ENCODE measurements at places on chromosomes 3 and 15.
A peak's percentile ranks its signal among the peaks of the same experiment; 100 is the strongest.

GRCh38 chr3:64623125-64623524, 64.7 kb downstream of the ADAMTS9 start:
- peaks cover 3% of the 10 kb centered on the region for H3K4me1 ChIP-seq
- H3K36me3 ChIP-seq: no peaks in the 10 kb centered on the region
- H3K27ac ChIP-seq: no peak overlapping the region
- DNase-seq: no peak
- no peaks in the 10 kb centered on the region for H3K27me3 ChIP-seq
- no peak overlapping the region for H3K4me3 ChIP-seq

- no peak for DNase-seq
- no peaks in the 10 kb centered on the region for H3K36me3 ChIP-seq
- H3K27ac ChIP-seq: no peak overlapping the region
- H3K4me1 ChIP-seq: peaks cover 7% of the 10 kb centered on the region
Measured at GRCh38 chr3:55541016-55541415, 53.9 kb upstream of the WNT5A start.

- no peak for DNase-seq
- no peaks in the 10 kb centered on the region for H3K27me3 ChIP-seq
- H3K4me3 ChIP-seq: no peak overlapping the region
- H3K36me3 ChIP-seq: no peaks in the 10 kb centered on the region
- no peak overlapping the region for H3K27ac ChIP-seq
Measured at GRCh38 chr15:63417721-63418120, 36.1 kb upstream of the CA12 start.

DNA sequence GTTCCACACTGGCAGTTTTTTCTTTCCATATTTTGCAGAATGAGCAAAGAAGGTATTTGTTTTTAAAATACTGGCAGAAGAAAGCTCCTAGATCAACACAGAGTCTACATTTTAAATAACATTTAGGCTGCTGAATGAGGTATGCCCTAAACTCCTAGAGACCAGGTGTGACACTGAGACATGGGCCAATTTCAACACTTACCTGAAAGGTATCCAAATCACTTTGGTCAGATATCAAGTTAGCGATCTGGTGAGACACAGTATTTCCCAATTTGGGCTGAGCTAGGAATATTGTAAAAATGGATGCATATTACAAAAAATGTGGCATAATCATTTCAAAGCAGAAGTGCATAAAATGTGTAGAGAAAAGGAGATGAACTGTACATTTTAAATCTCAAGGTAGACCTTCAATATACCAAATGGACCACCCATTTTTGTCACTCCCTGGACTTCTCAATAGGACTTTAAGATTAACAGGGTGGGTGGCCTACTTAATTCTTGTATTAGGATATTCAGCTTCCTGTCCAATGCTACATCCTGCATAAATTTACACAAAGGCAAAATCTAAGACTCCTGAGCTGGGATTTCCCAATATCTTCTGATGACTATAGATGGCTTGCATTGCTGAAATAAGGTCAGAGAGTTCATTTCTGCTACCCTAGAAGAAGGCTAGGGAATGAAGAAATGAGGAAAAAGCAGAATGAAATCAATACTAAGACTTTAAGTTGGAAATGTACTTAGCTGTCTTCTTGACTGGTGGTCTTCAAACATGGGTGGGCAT, 487.8 kb downstream of the FOXP1 start:
- no peaks in the 10 kb centered on the region for H3K27me3 ChIP-seq
- H3K27ac ChIP-seq: no peak overlapping the region
- H3K4me3 ChIP-seq: no peak overlapping the region
- peaks cover 3% of the 10 kb centered on the region for H3K36me3 ChIP-seq
- no peaks in the 10 kb centered on the region for H3K4me1 ChIP-seq

DNA sequence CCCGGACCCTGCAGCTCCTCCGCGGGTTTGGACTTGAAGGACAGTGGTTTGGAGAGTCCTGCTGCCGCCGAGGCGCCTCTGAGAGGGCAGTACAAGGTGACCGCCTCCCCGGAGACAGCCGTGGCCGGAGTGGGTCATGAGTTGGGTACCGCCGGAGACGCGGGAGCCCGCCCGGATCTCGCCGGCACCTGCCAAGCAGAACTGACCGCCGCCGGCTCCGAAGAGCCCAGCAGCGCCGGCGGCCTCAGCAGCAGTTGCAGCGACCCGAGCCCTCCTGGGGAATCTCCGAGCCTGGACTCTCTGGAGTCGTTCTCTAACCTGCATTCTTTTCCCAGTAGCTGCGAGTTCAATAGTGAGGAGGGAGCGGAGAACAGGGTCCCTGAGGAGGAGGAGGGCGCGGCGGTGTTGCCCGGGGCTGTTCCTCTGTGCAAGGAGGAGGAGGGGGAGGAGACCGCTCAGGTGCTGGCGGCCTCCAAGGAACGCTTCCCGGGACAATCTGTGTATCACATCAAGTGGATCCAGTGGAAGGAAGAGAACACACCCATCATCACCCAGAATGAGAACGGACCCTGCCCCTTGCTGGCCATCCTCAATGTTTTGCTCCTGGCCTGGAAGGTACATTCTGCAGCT, 634 bp downstream of the MINDY2 start:
- peak; percentile 73 for DNase-seq
- H3K36me3 ChIP-seq: no peaks in the 10 kb centered on the region
- H3K27ac ChIP-seq: peak overlapping the region; percentile 98
- H3K4me1 ChIP-seq: peaks cover 15% of the 10 kb centered on the region

DNA sequence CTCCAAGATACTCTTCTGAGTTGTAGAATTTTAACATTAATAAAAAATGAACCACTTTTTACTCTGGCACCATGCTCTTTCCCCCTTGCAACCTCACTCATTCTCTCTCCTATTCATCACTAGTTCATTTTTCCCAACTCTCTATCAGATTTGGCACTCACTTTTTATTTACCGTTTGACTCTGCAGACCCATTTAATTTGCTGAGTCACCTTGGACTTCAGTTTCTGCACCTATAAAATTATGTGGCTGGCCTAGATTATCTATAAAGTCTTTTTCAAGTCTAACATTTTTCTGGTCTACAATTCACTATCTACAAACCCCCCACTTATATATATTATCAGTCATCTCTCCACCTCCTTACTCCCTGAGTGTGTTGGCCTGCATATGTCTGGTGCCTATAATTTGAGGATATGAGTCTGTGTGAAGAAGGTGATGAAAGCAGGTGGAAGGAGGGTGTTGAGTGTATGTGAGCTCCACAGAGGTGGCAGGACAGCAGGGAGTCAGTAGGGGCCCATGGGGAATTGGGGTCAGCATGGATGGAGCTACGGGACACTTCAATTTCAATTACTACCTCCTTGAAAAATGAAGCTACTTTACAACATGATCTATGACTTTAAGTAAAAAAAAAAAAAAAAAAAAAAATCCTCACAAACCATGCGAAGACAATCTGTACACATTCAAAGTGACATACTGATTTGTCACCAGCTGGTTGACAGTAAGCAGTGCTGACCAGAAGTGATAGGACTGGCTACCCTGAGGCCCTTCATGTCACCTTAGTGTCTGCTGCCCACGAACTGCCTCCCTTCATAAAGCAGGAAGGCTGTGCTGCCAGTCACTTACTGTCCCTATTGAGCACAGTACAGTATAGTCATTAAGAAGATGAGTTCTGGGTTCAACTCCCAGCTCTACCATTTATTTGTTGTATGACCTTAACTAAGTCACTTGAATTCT, 334.2 kb upstream of the IL12A start:
- no peaks in the 10 kb centered on the region for H3K36me3 ChIP-seq
- H3K4me3 ChIP-seq: no peak overlapping the region
- H3K27me3 ChIP-seq: no peaks in the 10 kb centered on the region

GRCh38 chr3:55641964-55642363, 154.9 kb upstream of the WNT5A start:
- H3K27ac ChIP-seq: no peak overlapping the region
- no peaks in the 10 kb centered on the region for H3K36me3 ChIP-seq
- no peak for DNase-seq
- H3K4me1 ChIP-seq: no peaks in the 10 kb centered on the region
- no peak overlapping the region for H3K4me3 ChIP-seq

GRCh38 chr3:4752201-4753072, 226.8 kb upstream of the BHLHE40 start:
- peaks cover 67% of the 10 kb centered on the region for H3K4me1 ChIP-seq
- H3K27me3 ChIP-seq: no peaks in the 10 kb centered on the region
- H3K36me3 ChIP-seq: no peaks in the 10 kb centered on the region
- peak; percentile 95 for DNase-seq

- H3K4me3 ChIP-seq: no peak overlapping the region
- H3K4me1 ChIP-seq: no peaks in the 10 kb centered on the region
Measured at GRCh38 chr15:34122771-34123183, 20.9 kb downstream of the PGBD4 start.

- no peaks in the 10 kb centered on the region for H3K27me3 ChIP-seq
- no peak overlapping the region for H3K4me3 ChIP-seq
- DNase-seq: no peak
Measured at GRCh38 chr3:30452446-30452845, 154.0 kb upstream of the TGFBR2 start.
